CD4-positive, alpha-beta memory T cell (primary cell): ENCODE measurements at places on chromosomes 3 and 15.

DNA sequence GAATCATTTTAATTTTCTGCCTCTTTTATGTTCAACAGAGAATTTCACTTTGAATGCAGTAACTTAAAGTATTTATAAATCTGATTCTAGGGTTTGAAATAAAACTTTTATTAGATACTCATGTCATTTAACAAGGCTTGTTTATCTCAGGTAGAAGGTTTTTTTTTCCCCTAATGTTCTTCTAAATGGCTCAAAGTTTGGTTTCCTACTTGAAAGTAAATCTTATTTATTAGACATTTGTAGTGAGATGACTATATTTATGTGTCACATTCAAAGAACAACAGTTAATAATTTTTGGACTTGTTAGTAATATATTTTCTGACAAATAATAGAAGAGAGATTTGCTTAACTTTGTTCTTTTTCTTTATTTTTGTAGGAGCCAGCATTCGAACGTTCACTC, 63.9 kb downstream of the NEO1 start:
- no peak for DNase-seq

- DNase-seq = no peak
Measured at GRCh38 chr3:143122089-143122430, 2.5 kb downstream of the CHST2 start.

DNA sequence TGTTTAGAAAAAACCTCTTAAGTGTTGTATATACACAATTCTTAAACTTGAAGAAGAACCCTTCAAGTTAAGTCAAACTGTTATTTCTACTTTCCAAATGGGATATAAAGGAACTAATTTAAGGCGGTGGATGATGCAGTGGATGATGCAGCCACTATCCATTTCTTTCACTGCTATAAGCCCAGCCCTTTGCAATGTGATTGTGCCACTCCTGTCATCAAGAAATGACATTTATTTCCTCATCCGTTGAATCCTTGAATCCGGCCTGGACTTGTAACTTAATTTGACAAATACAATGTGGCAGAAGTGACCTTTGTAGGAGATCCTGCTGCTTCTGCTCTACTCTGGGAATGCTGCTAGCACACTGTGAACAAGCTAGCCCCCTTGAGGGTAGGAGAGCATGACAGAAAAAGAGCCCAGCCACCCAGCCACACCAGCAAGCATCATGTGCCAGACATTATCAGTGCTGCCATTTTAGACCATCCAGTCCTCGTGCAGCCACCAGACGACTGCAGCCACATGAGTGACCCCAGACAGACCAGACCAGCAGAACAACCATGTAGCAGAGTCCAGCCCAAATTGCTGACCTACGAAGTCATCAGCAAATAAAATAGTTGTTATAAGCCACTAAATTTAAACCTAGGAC, 47.4 kb downstream of the UACA start:
- DNase-seq = no peak

DNA sequence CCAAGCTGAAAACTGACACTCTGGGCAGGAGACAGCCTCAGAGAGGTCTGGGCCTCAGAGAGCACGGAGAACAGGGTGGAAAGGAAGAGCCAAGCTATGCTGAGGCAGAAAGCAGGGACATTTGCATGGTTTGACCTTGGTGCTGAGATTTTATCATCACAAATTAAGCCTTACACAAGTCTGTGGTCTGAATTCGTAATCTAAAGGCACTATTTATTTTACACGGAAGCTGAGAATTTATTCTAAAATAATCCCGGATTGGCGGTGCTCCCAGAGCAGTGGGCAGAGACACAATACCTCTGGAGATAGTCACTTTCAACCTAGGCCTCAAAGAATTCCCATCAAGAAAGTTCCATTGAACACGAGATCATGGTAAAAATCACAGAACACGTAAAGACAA, 47.5 kb downstream of the CFAP92 start:
- DNase-seq = no peak

- no peak for DNase-seq
Measured at GRCh38 chr3:81550415-81550814, 211.0 kb downstream of the GBE1 start.
